Renal cortical epithelial cell (primary cell): ENCODE measurements at places on chromosomes 5 and 9. TPM values are rescaled to one million over a fixed set of nuclear protein-coding genes. Genes with fewer than 3 reads are reported as not detected.

SNCB gene
- total RNA-seq: not detected in 2 replicates

PCDHGA7 gene
- 0.52 and 2.3 TPM in 2 replicates for total RNA-seq

MCC gene
- 20.7 and 42.9 TPM in 2 replicates for total RNA-seq

OLFM1 gene
- total RNA-seq: 0.15 TPM in 1 of 2 replicates, not detected in the other

PAPPA gene
- total RNA-seq: 2.5 and 14.6 TPM in 2 replicates

SELENOP gene
- 12.9 and 65.8 TPM in 2 replicates for total RNA-seq

CDX1 gene
- not detected in 2 replicates for total RNA-seq

PCAT7 gene
- 0.30 and 1.0 TPM in 2 replicates for total RNA-seq

CKMT2 gene
- total RNA-seq: 1.4 and 2.8 TPM in 2 replicates

SV2C gene
- not detected in 2 replicates for total RNA-seq

GDNF gene
- total RNA-seq: 0.52 and 0.60 TPM in 2 replicates

CLIC3 gene
- total RNA-seq: 0.85 and 1.9 TPM in 2 replicates

GABRB2 gene
- not detected in 2 replicates for total RNA-seq

NME5 gene
- total RNA-seq: 7.1 and 17.1 TPM in 2 replicates

CSF1R gene
- not detected in 2 replicates for total RNA-seq

IRGM gene
- total RNA-seq: not detected in 2 replicates

CD72 gene
- total RNA-seq: 0.60 and 1.2 TPM in 2 replicates

TAF1L gene
- total RNA-seq: under 0.01 TPM in 1 of 2 replicates, not detected in the other

TMC1 gene
- total RNA-seq: 0.15 TPM in 1 of 2 replicates, not detected in the other

GCNT4 gene
- total RNA-seq: 5.5 and 11.6 TPM in 2 replicates

CHSY3 gene
- total RNA-seq: 0.70 and 2.1 TPM in 2 replicates

TMEM174 gene
- 0.15 TPM in 1 of 2 replicates, not detected in the other for total RNA-seq

TPD52L3 gene
- not detected in 2 replicates for total RNA-seq

SHISAL2B gene
- total RNA-seq: 0.20 TPM in 1 of 2 replicates, not detected in the other

TCF7 gene
- 1.0 and 2.0 TPM in 2 replicates for total RNA-seq

NFIB gene
- 13.7 and 38.5 TPM in 2 replicates for total RNA-seq

CNTNAP3B gene
- total RNA-seq: 1.7 and 11.7 TPM in 2 replicates

ACER2 gene
- total RNA-seq: 4.5 and 13.4 TPM in 2 replicates

MAMDC2 gene
- 32.9 and 39.1 TPM in 2 replicates for total RNA-seq

KLHL3 gene
- total RNA-seq: 3.0 and 5.3 TPM in 2 replicates

SLC27A6 gene
- 0.10 TPM in 1 of 2 replicates, not detected in the other for total RNA-seq

DRD1 gene
- total RNA-seq: not detected in 2 replicates

C9orf153 gene
- 0.15 TPM in 1 of 2 replicates, not detected in the other for total RNA-seq

LCN12 gene
- total RNA-seq: 0.40 TPM in 1 of 2 replicates, not detected in the other

ZNF782 gene
- 4.5 and 5.0 TPM in 2 replicates for total RNA-seq

NUP188 gene
- 23.3 and 38.3 TPM in 2 replicates for total RNA-seq

MORN5 gene
- total RNA-seq: 0.85 TPM in 1 of 2 replicates, not detected in the other

IQGAP2 gene
- total RNA-seq: under 0.01 and 0.30 TPM in 2 replicates

SLC4A9 gene
- total RNA-seq: not detected in 2 replicates

PKD2L2 gene
- 0.05 TPM in 1 of 2 replicates, not detected in the other for total RNA-seq

TXNDC8 gene
- total RNA-seq: not detected in 2 replicates

SPINK13 gene
- 1.4 and 1.8 TPM in 2 replicates for total RNA-seq
